ENCODE measurements at places on chromosomes 12 and 14.

DNA sequence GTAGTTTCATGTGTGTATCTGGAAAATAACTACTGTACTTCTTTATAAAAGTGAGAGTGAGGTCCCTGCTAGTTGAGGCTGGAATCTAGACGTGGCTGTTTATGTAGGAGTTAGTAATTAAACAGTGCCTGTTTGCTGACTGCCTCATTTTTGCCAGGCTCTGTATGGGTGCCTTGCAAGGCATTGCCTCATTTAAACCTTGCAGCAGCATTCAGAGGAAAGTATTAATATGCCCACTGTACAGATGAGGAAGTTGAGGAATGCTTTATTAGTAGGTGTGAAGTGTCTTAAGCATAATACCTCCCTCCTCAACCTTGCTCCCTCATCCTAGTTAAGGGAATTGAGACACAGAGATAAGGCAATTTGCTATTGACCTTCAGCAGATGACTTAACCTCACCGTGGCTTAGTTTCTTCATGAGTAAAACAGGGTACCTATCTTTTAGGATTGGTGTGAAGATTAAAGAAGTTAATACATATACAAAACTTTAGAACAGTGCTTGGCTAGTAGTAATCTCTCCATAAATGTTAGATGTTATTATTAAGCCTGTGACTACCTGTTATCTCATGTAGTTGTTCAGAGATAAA is 28.7 kb downstream of the PPM1A start:
- DNase-seq, result no peak

DNA sequence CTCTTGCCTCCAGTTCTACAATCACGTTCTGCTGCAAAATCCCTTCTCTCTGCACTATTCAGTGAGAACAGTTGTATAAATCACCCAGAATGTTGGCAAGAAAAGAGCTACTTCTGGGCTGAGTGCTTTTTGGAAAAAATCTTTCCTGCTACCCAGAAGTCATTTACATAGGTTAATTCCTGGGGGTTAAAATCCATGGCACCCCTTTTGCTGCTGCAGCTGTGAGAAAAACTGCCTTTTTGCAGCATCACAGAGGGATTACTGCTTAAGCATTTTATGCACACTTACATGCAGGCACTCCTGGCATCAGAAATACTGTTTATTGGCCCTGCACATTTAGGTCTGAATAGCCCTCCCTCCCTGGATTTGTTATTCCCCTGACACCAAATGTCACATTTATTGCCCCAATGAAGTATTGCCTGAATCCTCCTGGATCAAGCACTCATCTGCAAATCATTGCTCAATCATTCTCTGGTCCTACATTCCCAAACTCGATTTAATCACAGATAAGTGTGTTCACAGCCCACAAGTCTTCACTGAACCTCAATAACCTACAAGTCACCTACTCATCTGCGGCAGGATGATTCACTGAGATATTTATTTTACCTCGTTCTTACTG is 43.1 kb upstream of the CCDC196 start:
- no peak for DNase-seq

DNA sequence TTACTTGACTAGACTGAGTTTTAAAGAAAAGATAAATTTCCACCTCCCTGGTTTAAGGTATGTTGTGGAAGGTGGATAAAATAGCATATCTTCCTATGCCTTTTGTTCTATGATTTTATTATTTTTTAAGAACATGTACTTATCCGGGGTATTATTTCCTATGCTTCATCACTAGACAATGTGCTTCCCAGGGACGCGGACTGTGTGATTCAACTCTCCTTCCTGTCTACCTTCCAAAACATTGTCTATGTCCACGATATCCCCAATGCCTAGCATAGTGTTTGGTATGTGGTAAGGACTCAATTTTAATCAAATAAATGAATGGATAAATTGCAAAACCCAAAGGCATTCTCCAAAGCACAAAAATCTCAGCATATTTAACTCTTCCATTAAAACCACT is 8.3 kb upstream of the CCND2 start:
- no peak for DNase-seq

DNA sequence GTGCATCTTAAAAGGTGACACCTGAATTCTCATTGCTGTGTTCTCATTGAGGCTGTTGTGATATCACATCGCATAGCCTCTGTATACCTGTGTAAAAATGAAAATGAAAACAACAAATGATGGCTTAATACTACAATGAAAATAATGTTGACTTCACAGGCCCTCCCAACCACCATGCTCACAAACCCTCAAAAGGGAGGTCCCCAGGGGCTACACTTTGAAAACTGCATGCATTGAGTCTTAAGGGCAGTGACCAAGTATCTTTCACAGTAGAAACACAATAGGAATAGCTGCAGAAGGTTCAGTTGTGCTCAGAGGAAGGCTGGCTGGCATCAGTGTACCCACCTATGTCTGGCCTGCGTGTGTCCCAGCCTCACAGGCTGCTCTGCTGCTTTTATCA is 27.6 kb upstream of the KCNK13 start:
- no peak for DNase-seq

- DNase-seq, result no peak
These were observed 555.2 kb downstream of the DIO2 start for GRCh38 chr14:79656056-79656455.

DNA sequence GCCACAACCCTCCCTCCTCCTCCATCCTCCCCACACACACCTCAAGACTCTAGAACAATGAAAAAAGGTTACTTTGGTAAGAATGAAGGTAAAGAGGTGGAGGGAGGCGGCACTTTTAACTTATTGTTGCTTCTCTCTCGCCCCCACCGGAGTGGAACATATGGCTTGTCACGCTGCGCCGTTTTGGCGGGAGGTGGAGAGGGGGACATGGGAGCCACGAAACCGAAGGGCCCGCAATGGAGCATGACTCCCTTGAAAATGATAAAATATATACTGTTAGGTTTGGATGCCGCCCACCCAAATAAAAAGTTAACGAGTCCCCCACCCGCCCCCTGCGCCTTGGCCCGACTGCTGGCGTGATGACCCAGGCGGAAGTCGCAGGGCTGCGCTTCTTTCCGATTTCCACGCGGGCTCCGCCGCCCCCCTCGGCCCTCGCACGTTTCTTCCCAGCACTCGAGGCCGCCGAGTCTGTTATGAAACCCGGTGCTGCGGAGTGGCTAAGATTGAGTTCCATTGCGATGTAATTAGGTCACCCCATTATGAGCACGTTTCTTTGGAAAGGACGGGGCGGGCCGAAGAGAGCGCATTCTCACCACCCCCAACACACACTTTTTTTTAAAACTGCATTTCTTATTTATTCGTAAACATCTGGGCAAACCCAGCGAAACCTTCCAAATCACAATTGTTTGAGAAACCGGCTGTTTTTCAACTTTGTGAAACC is 1.4 kb upstream of the ZFP36L1 start:
- peak; percentile 79 for DNase-seq

DNA sequence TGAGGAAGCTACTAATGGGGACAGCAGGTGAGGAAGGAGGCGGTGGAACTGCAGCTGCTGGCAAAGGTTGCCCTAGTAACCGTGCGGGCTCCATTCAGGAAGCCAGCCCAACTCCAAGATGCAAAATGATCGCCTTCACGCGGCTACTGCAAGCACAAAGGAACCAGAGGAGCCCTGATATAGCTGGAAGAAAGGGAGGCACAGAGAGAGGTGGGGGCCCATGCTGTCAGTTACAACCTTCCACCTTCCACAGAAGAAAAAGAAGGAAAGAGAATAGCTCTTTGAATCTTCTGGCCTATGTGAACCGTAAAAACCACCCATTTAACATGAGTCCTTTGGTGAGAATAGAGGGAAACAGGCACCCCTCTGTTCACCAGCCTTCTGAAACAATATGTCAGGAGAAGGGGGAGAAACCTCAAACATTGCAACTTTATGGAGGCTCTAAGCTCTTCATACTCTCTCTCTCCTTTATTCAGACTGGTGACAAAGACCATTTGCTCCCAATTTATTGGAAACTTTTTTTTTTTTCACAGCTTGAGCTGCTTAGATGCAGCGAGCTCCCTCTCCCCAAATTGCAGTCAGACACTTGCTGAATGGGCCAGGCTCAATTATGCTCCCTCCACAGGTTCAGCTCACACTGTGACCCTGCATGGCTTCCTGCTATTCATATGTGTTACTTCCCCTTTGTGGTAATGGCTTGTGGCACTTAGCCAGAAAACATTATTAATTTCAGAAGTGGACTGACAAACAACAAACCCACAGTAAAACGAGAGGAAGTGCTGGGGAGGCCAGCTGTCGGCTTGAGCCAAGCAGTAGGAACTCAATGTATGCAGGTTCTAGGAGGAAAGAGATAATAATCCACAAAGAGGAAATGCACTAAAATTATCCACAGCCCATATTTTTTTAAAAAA is 6.2 kb downstream of the DUSP6 start:
- peak; percentile 94 for DNase-seq

GRCh38 chr12:51851413-51852124 is 3.1 kb upstream of the FIGNL2 start:
- no peak for DNase-seq

DNA sequence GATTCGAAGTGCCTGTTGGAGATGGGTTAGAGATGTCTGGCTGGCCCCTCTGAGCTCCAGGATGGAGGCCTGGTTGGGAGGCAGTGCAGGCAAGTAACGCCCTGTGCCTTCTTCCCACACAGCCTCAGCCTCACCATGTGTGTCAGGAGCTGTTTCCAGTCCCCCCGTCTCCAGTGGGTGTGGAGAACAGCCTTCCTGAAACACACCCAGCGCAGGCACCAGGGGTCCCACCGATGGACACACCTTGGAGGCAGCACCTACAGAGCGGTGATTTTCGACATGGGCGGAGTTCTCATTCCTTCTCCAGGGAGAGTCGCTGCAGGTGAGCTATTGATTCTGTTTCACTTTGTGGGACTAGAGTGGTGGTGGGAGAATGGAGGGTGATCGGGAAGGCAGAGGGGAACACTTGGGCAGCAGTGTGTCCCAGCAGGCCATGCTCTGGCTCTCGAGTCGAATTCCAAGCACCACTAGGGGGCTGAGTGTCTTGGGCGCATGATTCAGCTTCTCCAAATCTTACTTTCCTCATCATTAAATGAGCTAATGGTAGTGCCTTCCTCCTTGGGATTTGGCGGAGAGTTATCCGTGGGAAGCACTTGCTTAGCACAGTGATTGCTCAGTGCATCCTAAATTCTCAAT is 6.8 kb downstream of the ACAD10 start:
- DNase-seq, result no peak

GRCh38 chr12:45726603-45727300 is 2.8 kb upstream of the ARID2 start:
- peak; percentile 29 for DNase-seq

- DNase-seq, result peak; percentile 8
These were observed 42.0 kb upstream of the A2ML1 start for GRCh38 chr12:8780389-8780788.

DNA sequence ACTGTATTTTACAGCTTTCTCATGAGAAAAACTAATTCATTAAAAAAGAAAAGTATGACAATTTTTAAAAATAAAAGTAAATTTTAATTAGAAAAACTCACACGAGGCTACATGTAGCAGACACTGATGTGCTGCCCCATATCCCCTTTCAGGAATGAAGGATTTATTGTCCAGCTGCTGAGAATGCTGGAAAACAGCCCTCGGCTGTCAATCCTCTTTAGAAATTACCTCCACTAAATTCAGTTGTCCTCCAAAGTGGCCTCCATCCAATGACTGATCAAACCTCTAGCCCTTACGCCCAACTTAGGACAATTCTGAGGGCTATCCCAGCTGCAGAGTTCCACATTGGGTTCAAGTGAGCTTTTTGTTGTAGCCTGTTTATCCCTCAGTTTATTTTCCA is 29.8 kb upstream of the AP4S1 start:
- DNase-seq, result no peak

Measured in activated CD4-positive, alpha-beta T cell treated with anti-CD3 and anti-CD28 coated beads, Interleukin-2, amount 50 U/mL, for 16 hours (primary cell).